ENCODE measurements at places on chromosomes 4 and X.
A peak's percentile ranks its signal among the peaks of the same experiment; 100 is the strongest.

DNA sequence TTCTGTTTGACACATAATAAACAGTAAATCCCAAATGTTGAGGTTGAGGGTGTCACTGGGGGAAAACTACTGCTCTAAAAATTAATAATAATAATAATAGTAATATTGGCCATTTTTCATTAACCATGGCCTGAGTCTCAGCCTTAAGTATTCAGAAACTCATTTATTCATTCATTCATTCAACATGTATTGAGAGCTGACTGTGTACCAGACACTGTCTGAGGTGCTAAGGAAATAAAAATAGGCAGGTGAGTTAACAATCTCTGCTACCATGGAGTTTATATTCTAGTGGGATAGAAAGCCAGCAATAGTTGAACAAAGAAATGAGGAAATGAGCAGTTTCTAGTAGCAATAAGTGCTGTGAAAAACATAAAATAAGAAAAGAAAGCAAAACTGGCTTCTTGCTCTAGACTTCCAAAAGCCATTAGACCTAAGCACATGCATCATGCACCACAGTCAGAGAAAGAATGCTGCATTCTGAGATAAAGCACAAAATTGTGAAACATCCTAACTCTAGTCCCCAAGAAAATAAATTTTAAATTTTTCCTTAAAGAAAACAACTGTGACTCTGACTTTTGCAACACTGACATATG, 278.7 kb downstream of the RCHY1 start:
- peak; percentile 62 for DNase-seq

- peak; percentile 28 for DNase-seq
These were observed 10.4 kb downstream of the JADE3 start for GRCh38 chrX:46922611-46923010.

GRCh38 chr4:94534401-94535312, 82.9 kb downstream of the PDLIM5 start:
- DNase-seq = peak; percentile 47

GRCh38 chr4:139278912-139279759, 889 bp downstream of the MGARP start:
- no peak for DNase-seq

- no peak for DNase-seq
These were observed 3.1 kb upstream of the MSX1 start for GRCh38 chr4:4856071-4857000.

DNA sequence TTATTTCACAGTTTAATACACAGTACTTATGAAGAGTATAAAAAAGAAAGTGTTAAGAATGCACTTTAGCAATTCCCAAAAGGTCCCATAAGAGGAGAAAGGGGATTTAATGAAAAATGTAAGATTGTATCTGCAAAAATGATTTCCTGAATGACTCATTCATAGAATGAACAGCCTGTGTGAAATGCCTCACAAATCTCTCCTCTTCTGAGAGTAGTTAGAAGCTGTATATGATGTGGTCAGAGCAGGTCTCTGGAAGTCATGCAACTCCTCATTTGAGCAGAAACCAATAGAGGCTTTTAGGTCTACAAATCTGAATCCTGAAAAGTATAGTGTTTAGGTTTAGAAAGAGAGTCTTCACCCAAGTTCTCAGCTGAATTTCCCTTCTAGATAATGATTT, 381.3 kb upstream of the INTU start:
- no peak for DNase-seq

DNA sequence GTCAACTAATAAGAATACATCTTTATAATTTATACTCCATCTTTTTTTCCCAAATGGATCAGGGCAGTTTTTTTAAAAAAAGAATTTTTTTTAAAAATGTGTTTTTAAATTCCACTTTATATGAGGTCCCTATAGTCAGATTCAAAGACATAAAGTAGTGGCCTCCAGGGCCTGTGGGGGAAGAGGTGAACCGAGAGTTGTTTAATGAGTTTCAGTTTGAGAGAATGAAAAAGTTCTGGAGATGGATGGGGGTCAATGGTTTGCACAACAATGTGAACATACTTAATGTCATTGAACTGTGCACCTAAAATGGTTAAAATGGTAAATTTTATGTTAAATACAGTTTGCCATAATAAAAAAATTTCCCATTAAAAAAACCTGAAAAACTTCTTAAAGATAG, 53.8 kb downstream of the ZNF827 start:
- no peak for DNase-seq

GRCh38 chr4:111208970-111209369, 586.1 kb upstream of the PITX2 start:
- peak; percentile 24 for DNase-seq

DNA sequence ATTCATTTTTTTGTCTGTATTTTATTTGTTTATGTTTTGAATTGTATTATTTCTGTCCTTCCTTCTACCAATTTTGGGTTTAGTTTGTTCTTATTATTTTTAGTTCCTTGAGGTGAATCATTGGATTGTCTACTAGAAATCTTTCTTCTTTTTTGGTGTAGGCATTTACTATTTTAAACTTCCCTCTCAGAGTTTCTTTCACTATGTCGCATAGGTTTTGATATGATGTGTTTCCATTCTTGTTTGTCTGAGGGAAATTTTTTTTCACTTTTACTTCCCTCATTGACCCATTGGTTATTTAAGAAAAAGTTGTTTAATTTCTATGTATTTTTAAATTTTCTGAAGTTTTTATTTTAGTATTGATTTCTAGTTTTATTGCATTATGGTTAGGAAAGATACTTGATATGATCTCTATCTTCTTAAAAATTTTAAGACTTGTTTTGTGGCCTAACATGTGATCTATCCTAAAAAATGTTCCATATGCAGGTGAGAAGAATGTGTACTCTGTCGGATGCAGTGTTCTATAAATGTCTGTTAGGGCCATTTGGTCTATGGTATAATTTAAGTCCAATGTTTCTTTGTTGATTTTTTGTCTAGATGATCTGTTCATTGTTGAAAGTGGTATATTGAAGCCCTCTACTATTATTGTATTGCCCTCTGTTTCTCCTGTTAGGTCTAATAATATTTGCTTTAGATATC, 68.8 kb downstream of the IL15 start:
- no peak for DNase-seq

DNA sequence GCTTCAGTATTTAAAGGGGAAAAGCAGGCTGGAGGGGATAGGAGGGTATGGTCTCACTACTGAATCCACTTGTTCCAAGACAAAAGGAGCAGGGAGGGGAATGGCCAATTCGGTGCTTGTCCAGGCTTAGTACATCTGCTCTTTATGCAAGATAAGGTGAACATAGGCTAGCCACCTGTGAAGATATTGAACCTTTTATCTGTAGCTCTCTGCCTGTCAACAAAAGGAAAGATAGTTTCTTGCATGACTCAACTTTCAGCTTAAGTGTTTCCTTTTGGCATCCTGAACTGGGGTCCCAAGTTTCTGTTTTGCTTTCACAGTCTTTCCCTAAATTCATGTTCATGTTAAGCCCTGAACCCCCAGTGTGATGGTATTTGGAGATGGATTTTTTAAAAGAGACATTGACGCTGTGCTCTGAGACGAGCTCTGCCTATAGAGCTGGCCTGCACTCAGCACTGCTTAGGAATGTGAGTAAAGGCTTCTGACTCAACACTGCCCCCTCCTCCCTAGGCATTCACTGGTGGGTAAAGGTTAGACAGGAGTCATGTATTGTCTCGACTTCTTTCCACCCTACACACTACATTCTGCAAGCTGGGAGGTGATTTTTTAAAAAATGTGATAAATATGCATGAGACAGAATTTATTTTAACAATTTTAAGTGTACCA, 28.2 kb downstream of the FAM149A start:
- peak; percentile 49 for DNase-seq

- no peak for DNase-seq
These were observed 50.8 kb downstream of the TMEM165 start for GRCh38 chr4:55446578-55446922.

DNA sequence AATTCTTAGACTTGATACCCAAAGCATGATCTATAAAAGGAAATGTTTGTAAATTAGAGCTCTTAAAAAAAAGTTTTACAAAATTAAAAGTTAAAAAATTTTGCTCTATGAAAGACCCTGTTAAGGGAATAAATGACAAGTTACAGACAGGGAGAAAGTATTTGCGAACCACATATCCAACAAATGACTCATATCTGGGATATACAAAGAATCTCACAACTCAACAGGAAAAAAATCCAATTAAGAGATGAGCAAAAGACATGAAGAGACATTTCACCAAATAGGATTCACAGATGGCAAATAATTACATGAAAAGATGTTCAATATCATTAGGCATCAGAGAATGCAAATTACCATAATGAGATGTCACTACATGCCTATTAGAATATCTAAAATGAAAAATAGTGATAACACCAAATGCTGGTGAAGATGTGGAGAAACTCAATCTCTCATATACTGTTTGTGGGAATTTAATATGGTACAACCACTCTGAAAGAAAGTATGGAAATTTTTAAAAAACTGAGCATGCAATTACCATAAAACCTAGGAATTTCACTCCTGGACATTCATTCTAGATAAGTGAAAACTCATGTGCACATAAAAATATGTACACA, 100.8 kb upstream of the EOLA2 start:
- peak; percentile 32 for DNase-seq

- peak; percentile 78 for DNase-seq
These were observed 1999.1 kb upstream of the ADGRL3 start for GRCh38 chr4:59200992-59201391.

DNA sequence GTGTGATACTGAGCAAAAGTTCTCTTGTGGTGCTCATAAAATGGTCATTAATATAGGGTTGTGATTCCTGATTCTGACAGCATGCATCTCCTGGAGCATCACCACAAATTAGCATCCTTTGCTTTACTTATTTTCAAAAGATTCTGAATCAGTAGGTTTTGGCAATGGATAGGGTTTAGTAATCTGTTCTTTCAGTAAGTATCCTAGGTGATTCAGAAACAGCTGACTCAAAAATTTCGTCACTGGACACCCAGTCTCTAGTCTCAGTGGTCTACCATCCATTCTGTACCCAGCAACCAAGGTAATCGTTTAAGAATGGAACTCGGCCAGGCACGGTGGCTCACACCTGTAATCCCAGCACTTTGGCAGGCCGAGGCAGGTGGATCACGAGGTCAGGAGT, 4.1 kb downstream of the CBLL2 start:
- no peak for DNase-seq

DNA sequence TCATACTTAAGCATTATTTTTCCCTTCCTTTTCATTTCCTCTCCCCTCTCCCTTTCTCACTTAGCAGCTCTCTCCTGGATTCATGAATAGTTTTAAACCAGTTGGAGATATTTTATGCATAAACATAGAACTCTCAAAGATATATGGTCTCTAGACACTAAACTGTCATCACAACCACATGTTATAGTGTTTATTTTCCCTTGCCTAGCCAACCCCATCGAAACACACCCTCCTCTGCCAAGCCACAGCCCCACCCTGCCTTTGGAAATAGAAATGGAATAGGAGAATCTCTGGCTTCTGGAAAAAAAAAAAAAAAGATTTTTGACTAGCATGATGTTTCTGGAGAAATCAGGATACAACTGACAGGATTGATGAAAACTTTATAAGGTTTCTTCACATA, 64.8 kb upstream of the RBPJ start:
- DNase-seq = no peak

GRCh38 chr4:141390571-141390970, 169.9 kb downstream of the ZNF330 start:
- no peak for DNase-seq

DNA sequence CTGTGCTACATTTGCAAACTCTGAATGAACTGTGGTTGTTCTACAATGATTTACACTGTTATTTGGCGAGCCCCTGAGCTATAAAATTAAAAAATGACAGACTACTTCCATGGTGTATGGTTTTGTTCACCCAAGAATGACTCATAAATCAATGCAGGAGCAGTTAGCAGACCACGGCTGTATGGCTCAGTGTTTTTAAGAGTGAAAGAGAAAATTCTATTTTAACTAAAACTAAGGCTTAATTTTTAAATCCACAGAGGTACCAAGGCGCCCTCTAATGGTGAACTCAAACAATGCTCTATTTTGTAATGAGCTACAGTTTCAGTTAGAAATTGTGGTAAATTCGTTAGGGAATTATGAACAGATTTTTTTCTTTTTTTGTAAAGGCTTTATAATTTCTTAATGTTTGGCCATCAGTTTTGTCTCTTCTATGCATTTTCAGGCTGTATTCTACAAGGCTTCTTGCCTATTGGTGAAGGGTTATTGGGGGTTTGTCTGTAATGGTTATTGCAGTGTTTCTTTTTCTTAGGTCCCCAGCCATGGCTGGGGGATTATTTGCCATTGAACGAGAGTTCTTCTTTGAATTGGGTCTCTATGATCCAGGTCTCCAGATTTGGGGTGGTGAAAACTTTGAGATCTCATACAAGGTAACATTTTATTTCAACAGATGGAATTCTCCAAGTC, 32.5 kb downstream of the HMGB2 start:
- DNase-seq = peak; percentile 69

DNA sequence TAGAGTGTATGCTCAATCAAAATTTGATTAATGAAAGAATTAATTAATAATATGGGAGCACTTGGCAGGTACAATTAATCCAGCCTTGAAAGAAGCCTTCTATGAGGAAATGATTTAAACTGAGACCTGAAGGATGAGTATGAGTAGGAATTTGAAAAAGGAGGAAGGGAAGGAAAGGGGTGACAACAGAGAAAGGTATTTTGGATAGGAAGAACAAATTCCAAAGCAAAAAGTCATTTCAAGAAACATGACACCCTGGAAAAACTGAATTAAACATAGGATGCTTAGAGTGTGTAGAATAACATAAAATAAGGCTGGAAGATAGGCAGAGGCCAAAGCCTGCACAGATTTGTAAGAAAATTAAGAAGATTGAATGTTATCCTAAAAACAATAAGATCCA, 29.6 kb downstream of the PHOX2B start:
- no peak for DNase-seq

DNA sequence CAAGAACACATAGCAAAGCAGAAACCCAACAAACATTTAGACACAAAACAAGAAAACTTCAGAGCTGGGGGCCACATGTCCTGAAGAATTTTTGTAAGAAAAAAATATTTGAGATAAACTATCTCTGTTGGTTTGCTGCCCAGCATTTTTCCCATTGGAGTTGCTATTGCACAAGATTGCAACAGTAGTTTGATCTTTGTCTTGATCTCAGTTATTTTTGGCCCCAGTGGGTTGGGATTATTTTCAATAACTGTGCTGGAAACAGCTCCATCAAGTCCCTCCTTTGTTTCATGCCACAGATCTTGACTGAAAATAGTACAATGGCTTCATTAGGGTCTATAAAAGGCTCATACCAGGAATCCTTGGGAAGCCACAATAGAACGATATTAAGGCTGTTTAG, 103.8 kb upstream of the RAI2 start:
- no peak for DNase-seq

All from trophoblast cell (in vitro differentiated cells and primary cell).